AG08395 (cell line): ENCODE measurements at places on chromosomes 2 and 18.

- DNase-seq: no peak
Observed at GRCh38 chr2:203820969-203821368, 46.6 kb upstream of the CTLA4 start.

DNA sequence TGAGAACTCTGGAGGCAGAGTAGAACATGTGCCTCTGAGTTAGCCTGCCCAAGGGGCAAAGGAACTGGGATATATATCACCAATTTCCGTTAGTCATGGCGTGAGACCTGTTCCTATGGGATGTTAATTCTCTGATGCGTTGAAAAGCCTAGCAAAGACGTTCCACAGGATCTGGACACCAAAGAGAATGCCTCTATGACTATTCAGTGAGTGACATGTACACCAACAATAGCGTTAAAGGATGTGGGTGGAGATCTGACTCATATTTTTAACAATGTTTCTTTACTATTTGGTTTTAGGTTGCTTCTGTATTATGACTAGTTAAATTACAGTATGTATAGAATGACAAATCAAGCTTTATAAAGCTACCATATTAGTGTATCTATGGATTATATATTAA is 320.9 kb upstream of the MC4R start:
- no peak for DNase-seq

GRCh38 chr18:42334931-42335330 is 379.9 kb downstream of the PIK3C3 start:
- no peak for DNase-seq

GRCh38 chr2:17191223-17191622 is 327.0 kb downstream of the RAD51AP2 start:
- no peak for DNase-seq

GRCh38 chr18:79579807-79580497 is 99.7 kb upstream of the CTDP1 start:
- DNase-seq: no peak

DNA sequence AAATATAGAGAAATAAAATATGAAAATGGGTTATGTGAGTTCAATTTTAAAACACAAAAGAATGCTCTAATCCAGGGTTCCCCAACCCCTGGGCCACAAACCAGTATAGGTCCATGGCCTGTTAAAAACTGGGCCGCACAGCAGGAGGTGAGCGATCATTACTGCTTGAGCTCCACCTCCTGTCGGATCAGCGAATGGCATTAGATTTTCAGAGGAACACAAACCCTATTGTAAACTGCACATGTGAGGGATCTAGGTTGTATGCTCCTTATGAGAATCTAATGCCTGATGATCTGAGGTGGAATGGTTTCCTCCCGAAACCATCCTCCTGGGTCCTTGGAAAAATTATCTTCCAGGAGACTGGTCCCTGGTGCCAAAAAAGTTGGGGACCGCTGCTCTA is 34.7 kb downstream of the TTR start:
- DNase-seq: no peak

GRCh38 chr2:140383781-140384180 is 1603.6 kb upstream of the NXPH2 start:
- no peak for DNase-seq

- DNase-seq: no peak
Observed at GRCh38 chr2:71929482-71929772, 218.2 kb downstream of the CYP26B1 start.

DNA sequence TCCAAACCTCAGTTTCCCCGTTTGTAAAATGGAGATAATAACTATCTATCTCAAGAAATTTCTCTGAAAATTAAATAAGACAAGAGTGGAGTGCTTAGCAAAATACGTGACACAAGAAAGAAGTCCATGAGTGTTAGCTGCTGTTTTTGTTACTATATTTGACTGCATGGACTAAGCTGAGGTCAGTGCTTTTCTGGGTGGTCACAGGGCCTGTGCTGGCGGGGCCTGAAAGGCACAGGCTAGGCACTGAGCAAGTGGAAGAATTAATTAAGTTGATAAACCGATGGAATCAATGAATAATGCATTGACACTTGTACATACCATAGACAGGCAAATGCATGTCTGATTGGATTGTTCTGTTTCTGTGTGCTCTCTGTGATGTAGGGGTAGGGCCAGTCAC is 27.3 kb downstream of the RPL37A start:
- DNase-seq: no peak

- peak; percentile 36 for DNase-seq
Observed at GRCh38 chr2:9738535-9739496, 104.5 kb upstream of the TAF1B start.

DNA sequence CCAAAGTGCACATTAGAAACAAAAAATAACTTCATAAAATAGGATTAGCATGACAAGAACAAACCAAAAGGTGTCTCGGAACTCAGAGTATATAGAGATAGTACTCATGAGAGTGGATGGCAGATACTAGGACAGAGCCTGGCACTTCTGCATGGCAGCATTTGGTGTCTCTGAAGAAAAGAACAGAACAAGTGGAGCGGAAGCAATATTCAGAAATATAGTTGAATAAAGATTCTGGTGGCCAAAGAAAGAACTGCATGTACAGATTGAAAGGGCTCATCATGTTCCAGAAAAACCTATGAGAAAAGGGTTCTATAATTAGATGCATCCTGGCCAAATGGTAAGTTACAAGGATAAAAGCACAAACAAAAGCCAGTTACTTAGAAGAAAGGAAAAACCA is 90.9 kb downstream of the CCDC138 start:
- no peak for DNase-seq

GRCh38 chr2:232228971-232229894 is 149.3 kb upstream of the ALPP start:
- peak; percentile 8 for DNase-seq

GRCh38 chr2:121336528-121337294 is 51.7 kb upstream of the TFCP2L1 start:
- no peak for DNase-seq

- DNase-seq: no peak
Observed at GRCh38 chr18:21345840-21346239, 103.8 kb downstream of the GREB1L start.

DNA sequence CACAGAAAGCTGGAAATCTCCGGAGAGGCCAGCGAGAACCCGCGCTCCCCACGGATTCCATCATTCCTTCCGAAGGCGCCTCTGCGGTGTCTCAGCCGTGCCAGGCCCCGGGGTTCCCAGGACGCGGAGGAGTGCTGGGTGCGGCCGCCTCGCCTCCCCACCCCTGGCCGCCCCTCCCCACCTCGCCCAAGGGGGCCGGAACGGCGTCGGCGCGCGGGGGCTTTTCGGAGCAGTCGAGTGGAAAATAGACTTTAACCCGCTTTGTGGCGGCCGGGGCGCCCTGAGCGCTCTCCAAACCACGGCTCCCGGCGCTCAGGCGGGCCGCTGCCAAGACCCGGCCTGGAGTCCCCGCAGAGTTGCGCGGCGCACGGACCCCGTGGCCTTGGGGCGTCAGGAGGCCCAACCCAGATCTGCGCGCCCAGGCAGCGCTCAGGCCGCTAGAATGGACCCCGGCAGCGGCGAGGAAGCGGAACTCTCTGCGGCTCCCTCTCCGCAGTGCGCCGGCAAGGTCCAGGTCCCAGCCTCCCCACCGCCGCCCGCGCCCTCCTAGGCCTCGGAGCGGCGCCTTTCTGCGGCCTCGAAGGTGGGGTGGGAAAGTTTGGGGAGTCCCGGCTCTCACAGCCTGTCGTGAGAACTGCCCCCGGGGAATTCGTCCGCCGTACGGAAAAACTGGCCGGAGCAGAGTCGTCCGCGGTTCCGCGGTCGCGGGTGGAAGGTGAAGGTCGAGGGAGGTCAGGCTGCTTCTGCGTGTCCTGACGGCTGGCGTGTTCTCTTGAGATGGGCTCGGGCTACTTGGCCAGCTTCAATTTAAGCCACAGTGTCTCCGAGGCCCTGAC is 1.2 kb upstream of the EMX1 start:
- no peak for DNase-seq
